ENCODE measurements at places on chromosomes 5 and 9.

DNA sequence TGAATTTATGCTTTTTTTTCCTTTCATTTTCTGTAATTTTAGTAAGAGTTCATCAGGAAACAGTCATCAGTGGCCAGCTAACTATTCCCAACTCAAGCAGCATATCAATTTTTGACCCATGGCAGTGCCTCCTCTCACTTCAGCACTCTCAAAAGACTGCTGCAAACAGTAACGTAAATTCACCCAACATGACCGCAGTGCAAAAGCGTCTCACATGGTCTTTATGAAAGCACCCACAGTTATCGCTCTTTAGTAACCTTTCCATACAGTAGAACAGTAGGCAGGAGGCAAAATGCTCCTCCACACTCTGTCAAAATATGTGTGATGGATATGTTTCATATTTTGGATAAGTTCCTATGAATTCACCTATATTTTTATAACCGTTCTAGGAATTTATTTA is 48.6 kb downstream of the PARP8 start:
- DNase-seq = no peak

GRCh38 chr5:2149195-2149539 is 266.4 kb upstream of the IRX4 start:
- no peak for DNase-seq

GRCh38 chr5:9381464-9381863 is 164.4 kb downstream of the SEMA5A start:
- no peak for DNase-seq

DNA sequence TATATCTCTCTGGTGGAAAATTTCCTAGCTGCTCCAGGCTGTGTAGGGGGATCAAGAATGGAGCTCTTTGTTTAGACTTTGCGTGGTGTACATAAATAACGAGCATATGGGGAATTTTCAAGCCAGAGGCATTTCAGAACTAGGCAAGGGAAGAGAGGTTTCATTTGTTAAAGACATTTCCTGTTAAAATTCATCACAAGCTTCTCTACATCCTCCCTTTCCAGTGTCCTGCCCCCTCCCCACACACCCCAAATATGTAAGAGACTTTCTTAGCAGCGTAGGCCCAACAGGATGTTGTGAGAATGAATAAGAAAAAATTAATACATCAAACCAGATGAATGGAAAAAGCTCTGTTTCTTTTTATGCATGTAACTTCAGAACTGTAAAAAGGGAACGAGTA is 150.3 kb downstream of the GPBP1 start:
- no peak for DNase-seq

DNA sequence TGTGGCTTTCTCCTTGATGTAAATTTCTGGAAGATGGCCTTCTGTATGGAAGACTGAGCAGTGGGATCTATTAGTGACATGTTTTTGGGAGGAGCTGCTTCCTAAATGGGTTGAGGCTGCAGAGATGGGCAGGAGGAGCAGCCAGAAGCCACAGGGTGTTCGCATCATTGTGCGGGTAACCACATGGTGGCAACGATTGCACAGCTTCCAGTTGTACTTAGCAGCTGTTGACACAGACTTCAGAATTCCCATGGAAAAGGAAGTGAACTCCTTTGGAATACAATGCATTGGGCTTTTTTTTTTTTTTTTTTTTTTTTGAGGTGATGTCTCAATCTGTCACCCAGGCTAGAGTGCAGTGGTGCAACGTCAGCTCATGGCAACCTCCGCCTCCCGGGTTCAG is 297.3 kb downstream of the NR3C1 start:
- DNase-seq = no peak

DNA sequence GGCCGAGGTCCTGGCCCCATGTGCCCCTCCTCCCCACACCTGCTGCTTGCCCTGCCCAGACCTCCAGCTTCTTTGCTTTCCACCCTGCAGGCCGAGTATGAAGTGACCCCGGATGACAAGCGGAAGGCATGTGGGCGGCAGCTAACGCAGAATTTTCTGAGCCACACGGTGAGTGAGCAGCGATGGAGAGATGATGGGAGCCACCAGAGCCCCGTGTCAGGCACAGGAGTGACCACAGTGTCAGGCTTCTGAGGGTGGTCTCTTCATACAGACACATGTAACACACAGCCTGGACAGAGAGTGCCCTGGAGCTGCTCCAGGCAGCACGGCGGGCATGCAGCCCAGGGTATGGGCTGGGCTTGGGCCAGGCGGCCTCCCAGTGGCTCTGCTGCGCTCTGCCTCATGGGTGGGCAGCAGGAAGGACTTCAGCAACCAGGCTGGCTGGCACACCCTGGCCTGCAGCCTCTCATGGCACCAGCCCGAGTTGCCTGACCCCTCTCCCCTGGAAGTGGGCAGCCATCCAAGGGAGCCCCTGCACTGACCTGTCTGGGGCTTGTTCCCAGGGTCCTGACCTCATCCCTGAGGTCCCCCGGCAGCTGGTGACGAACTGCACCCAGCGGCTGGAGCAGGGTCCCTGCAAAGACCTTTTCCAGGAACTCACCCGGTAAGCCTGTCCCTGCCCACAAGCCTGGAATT is 5.8 kb downstream of the GRK6 start:
- no peak for DNase-seq

All from stimulated activated CD8-positive, alpha-beta memory T cell treated with anti-CD3 and anti-CD28 coated beads, Interleukin-15, amount 100 ng/mL, for 24 hours (primary cell).